Ascending aorta (tissue), 2 donors: ENCODE measurements at places on chromosomes 7 and 10.
A peak's percentile ranks its signal among the peaks of the same experiment; 100 is the strongest.

- peak overlapping the region; percentile 34 for H3K27ac ChIP-seq
- H3K4me3 ChIP-seq, result peak overlapping the region; percentile 72
- peaks cover 5% of the 10 kb centered on the region for H3K27me3 ChIP-seq
- no peaks in the 10 kb centered on the region for H3K4me1 ChIP-seq
Observed at GRCh38 chr10:7408291-7409044, 2.4 kb downstream of the SFMBT2 start.

DNA sequence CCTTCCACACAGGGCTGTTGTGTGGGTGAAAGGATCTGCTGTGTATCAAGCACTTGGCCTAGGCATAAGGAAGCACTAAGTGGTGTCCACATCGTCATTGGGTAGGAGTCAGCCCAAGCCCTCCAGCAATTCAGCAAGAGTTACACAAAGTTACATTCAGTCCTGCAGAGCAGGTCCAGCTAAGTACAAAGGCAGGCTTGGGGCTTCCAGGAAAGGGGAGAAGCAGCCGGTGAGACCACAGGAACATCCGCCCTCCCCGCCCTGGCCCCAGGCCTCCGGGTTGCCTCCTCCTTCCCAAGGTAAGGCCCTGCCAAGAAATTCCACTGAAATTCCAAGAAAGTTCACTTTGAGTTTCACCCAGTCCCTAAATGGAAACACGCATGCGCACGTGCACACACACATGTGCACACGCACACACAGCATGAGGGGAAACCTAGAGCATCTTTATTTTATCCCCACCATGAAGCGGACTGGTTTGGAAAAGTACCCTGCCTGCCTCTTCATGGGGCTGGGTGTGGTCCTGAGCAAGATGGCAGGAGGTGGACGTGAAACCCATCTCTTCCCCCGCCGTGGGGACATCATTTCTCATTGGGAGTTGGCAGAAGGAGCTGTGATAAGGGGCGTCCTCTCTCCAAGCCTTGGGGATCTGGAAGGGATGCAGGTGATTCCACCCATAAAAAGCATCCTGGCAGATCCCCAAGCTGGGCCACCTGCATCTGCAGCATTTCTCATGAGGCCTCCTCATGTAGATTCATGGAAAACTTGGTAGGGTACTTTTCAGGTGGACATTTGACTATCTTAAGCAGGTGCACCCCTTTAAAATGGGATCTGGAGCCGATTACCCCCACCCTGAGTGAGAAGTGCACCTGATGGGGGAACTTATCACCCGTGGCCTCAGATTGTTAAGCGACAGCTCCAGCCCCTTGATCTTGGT lies 69.1 kb upstream of the NANOS1 start:
- no peaks in the 10 kb centered on the region for H3K36me3 ChIP-seq
- no peaks in the 10 kb centered on the region for H3K27me3 ChIP-seq
- H3K27ac ChIP-seq, result no peak overlapping the region
- no peak overlapping the region for H3K4me3 ChIP-seq

DNA sequence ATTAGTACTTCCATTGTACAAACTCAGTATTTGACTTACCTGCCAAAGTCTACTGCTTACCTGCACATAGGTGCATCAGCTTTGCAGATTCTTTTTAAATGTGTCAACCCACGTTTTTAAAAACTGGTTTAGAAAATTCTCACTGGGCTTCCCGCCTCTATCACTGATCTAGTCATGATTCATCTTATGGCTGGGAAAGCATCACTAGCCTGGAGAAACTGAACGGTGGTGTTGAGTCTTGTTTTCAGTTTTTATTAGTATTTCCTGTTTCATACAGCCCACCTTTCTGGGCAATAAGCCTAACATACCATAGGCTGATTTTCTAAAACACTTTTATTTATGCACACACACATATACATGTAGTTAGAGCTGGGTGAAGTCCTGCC lies 19.7 kb downstream of the DOCK1 start:
- DNase-seq, result no peak
- peaks cover 2% of the 10 kb centered on the region for H3K4me1 ChIP-seq
- no peak overlapping the region for H3K4me3 ChIP-seq
- no peak overlapping the region for H3K27ac ChIP-seq
- H3K36me3 ChIP-seq, result no peaks in the 10 kb centered on the region

- no peak for DNase-seq
- H3K27me3 ChIP-seq, result no peaks in the 10 kb centered on the region
- no peak overlapping the region for H3K4me3 ChIP-seq
- H3K27ac ChIP-seq, result no peak overlapping the region
Observed at GRCh38 chr7:47361746-47362215, 220.1 kb downstream of the TNS3 start.

DNA sequence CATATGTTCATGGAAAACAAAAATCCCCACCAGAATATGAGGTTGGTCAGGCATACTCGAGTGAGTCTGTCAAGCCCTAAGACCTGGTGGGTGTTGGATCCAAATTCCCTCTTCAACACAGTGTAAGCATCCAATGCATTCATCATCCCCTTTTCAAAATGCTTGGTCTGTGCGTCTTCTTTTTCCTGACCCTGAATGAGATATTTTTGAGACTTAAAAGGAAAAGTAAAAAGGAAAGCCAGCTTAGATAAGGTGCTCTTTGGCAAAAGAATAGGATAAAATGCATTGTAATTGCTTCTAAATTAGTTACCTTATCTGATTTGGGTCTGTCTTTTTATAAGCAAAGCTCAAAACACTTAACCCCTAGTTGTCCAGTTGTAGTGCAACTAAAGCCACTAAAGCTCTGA lies 331.5 kb downstream of the PTEN start:
- no peak for DNase-seq
- no peak overlapping the region for H3K27ac ChIP-seq
- H3K27me3 ChIP-seq, result no peaks in the 10 kb centered on the region
- H3K4me3 ChIP-seq, result no peak overlapping the region
- H3K36me3 ChIP-seq, result no peaks in the 10 kb centered on the region

DNA sequence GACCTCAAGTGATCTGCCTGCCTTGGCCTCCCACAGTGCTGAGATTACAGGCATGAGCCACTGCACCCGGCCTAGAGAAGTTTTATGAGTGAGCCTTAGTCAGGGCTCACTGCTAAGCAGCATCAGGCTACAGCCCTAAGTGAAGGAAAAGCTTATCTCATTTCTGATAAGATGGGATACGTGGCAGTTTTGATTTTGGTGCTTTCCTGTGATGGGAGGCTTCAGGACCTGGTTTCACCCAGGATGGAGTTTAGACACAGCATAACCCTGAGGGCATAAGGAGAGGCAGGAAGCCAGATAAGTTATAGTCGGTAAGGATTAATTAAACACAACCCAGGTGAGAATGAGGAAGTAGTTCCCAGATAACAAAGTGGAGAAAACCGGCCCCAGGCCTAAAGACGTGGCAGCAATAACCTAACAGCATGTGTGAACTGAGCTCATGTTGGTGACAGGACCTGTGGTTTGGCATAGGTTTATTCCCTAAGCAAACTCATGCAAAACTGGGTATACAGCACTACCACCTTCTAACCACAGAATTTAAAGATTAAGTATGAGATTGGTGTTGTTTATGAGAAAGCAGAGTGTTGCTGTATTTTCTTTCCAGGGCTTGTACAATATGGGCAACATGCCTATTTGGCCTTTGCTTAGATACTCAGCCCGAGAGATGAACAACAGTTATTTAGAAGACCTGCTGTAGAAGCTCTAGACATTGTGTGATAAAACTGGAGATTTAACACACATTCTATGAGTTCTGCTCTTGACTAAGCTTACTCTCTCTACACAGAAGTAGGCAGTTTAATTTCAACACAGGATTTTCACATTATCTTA lies 119.4 kb downstream of the COL28A1 start:
- no peaks in the 10 kb centered on the region for H3K27me3 ChIP-seq
- no peaks in the 10 kb centered on the region for H3K4me1 ChIP-seq
- no peaks in the 10 kb centered on the region for H3K36me3 ChIP-seq

DNA sequence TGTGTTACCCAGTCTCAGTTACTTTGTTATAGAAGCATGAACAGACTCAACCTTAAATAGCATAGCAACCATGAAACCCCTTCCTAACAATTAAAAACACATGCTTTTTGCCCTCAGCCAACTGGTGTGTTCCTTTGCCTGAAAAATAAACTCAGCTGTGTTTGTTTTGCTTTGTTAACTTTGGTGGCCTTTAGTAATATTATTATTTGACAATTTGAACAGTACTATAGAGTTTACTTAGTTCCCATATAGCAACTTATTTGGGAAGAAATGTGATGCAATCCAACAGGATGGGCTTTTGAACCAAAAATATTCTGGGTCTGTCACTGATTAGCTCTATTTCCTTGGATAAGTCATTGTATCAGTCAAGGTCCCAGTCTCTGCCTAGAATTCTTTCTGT lies 22.5 kb upstream of the MKLN1 start:
- H3K4me1 ChIP-seq, result peaks cover 2% of the 10 kb centered on the region
- no peak for DNase-seq
- no peak overlapping the region for H3K27ac ChIP-seq
- no peaks in the 10 kb centered on the region for H3K36me3 ChIP-seq
- no peaks in the 10 kb centered on the region for H3K27me3 ChIP-seq

GRCh38 chr10:35384265-35384868 lies 48.1 kb downstream of the CCNY start:
- no peaks in the 10 kb centered on the region for H3K27me3 ChIP-seq
- H3K27ac ChIP-seq, result no peak overlapping the region
- DNase-seq, result no peak
- peaks cover 49% of the 10 kb centered on the region for H3K4me1 ChIP-seq
- H3K4me3 ChIP-seq, result no peak overlapping the region
- no peaks in the 10 kb centered on the region for H3K36me3 ChIP-seq

DNA sequence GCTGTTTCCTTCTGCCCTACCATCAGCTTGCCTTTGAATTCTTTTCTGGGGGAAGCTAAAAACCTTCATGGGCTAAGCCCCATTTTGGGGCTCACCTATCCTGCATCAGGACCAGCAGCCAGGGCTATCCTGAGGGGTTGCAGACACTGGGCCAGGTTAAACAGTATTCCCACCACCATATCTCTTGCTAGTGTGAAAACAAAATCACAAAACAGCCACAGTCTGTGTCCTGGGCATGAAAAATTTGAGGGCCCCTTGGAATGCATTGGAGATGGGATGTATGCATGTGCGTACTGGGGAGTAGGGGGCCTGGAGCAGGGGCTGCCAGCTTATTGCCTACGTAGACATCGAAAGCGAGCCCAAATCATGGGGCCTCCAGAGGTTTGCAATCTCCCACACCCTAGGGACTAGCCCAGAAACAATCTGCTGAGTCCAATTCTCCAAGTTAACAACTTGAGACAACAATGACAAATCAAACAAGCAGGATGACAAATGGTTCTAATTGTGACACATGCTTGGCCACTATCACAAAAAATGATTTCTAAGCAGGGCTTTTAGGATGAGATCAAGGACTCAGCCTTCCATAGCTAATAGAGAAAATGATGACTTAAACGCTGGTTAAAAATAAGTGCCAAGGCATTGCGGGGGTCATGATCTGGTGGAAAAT lies 557.1 kb downstream of the KCNMA1 start:
- H3K27ac ChIP-seq, result no peak overlapping the region
- no peaks in the 10 kb centered on the region for H3K27me3 ChIP-seq
- peaks cover 5% of the 10 kb centered on the region for H3K4me1 ChIP-seq
- DNase-seq, result no peak

GRCh38 chr10:133252223-133252552 lies 14.5 kb downstream of the VENTX start:
- DNase-seq, result no peak
- H3K27ac ChIP-seq, result no peak overlapping the region
- H3K4me1 ChIP-seq, result no peaks in the 10 kb centered on the region

DNA sequence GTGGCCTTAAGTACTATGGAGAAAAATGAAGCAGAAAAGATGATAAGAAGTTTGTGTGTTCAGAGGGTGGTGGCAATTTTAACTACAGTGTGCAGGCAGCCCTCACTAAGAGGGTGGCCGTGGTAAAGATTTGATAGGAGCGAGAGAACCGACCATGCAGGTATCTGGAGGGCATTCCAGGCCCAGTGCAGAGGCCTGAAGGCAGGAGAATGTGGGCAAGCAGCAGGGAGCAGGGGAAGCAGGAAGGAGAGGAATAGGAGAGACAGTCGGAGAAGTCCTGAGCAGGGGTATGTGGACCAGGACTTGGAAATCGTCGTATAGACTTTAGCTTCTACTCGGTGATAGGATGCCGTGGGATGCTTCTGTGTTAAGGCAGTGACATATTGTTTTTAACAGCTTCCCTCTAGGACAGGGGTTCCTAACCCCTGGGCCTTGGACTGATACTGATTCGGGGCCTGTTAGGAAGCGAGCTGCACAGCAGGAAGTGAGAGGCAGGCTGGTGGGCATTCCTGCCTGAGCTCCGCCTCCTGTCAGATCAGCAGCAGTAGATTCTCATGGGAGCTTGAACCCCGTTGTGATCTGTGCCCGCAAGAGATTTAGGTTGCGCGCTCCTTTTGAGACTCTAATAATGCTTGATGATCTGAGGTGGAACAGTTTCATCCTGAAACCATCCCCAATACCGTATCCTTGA lies 227.2 kb downstream of the CCDC3 start:
- no peaks in the 10 kb centered on the region for H3K27me3 ChIP-seq
- no peaks in the 10 kb centered on the region for H3K4me1 ChIP-seq
- no peaks in the 10 kb centered on the region for H3K36me3 ChIP-seq
- H3K4me3 ChIP-seq, result no peak overlapping the region

DNA sequence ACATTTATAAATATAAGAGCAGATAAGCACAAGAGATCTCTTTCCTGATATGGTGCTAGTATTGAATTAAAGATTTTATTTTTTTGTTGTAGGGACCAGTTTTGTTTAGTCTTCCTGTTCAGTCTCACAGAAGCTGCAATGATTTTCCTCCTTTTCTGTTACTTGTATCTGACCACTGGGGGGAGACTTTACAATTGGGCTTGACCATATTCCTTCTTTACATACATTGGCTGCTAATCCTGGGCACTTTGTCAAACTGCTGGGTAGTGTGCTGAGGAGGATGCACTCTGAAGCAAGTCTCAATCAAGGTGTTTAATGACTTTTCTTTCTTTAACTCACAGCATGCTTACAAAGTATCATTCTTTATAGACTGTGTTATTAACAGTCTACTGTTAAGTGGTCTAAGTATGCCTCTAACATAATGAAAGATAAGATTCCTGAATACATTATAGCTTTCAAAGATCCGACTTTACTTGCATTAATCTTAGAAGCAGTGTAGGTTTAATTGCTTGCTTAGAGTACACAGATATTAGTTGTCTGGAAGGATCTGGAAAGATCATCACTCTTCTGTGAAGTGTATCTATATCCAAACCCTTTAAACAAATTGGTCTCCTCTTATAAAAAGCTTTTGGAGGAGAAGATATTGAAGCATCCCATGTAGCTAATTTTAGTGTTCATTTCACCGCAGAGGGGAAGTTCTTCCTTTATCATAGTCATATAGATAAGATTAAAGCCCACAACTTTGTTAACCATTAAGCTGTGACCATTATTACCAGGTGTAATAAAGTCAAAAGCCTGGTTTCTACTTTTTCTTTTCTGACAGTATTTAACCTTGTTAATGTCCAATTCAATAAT lies 3.1 kb downstream of the PALS2 start:
- no peaks in the 10 kb centered on the region for H3K27me3 ChIP-seq
- no peaks in the 10 kb centered on the region for H3K4me1 ChIP-seq
- DNase-seq, result no peak
- H3K36me3 ChIP-seq, result no peaks in the 10 kb centered on the region
- H3K27ac ChIP-seq, result no peak overlapping the region

GRCh38 chr10:8054244-8054493 lies 319 bp upstream of the GATA3 start:
- H3K36me3 ChIP-seq, result no peaks in the 10 kb centered on the region
- H3K4me3 ChIP-seq, result peak overlapping the region; percentile 66
- peaks cover 31% of the 10 kb centered on the region for H3K4me1 ChIP-seq
